Non-pigmented ciliary epithelial cell (primary cell): ENCODE measurements at places on chromosomes 7 and 10.

- DNase-seq, result no peak
Measured at GRCh38 chr7:123752534-123752933, 3.7 kb upstream of the WASL start.

DNA sequence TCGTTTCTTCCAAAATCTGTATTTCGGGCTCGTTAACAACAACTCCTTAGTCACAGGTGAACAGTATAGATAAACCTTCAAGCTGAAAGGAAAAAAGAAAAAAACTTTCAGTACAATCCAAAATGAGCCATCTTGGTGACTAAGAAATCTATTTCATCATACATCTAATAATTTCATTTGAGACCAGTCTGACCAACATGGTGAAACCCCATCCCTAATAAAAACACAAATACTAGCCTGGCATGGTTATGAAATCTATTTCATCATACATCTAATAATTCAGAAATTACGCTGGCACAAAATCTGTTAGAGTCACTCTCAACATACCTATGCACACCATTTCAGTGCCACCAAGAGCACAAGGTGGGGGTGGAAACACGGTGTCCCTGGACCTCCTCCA, 8.8 kb downstream of the DCLRE1C start:
- no peak for DNase-seq

- DNase-seq, result no peak
Measured at GRCh38 chr10:124346831-124347230, 71.9 kb downstream of the OAT start.

- DNase-seq, result no peak
Measured at GRCh38 chr7:106874076-106874475, 9.0 kb downstream of the PIK3CG start.

DNA sequence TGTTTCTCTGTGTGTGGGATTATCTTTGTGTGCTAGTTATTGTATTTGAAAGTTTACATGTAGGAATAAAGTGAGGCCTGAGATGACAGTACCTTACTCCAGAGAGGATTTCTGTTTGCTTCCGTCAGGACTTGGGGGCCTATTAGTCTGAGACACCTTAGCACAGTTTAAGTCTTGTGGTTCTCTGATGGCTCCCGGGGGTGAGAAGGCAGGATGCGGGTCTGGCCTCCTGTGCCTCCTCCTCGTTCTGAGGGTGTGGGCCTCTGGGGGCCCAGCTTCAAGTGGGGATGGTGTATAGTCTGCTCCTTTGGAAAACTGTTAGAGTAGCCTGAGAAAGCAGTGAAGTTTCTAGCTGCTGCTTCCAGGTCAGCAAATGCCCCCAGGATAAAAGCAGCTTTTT, 12.4 kb downstream of the MTURN start:
- DNase-seq, result no peak

DNA sequence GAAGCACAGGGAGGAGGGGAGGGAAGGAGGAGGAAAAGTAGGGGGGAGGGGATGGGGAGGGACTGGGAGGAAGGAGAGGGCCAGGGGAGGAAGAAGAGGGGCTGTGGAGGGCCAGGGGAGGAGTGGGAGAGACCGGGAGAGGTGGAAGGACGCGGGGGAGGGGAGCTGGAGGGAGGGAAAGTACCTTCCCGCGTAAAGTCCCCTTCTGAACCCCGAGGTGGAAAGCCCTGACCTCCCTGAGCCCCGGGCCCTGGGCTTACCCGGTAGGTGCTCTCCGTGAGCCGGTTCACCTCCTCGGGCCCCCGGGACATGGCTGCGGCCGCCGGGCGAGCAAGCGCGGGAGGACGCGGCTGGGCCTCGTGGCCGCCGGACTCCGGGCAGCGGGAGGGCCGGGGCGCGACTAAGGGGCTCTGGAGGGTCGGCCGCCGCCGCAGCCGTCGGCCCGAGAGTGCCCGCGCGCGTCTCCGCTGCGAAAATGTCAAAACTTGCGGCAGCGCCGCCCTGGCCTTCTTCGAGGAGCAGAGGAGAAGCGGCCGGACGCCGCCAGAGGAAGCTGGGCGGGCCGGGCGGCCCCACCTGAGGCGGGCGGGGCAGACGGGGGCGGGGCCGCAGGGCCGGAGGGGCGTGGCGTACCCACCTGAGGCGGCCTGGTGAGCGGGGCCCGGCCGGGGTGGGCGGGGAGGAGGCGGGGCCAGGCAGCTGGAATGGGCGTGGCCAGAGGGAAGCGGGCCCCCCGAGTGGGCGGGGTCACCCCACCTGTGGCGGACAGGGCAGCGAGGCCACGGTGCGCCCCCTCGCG, at the start of gene BAIAP2L1:
TSS of gene BAIAP2L1 (minus strand) at position 549 of the 799 bp plus-strand sequence. CDS start at position 311, 238 bp downstream.
- DNase-seq, result no peak

DNA sequence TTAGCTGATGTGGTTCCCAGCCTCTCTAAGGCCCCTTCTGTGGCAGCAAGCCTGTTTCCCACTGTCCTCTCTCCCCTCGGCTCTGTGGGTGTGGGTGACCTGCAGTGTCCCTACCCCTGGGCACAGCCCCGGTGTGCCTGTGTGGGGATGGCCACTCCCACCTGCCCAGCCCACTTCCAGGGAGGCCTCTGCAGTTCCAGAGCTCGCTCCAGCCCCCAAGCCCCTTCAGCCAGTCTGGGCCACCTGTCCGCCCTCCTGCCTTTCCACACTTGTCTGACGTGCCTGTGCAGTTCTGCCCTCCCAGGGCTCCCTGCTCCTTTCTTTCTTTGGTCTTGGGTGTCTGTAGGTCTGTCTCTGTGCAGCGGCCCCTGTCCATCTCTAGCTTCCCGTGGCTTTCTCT, 127.0 kb upstream of the PPIF start:
- no peak for DNase-seq

- DNase-seq, result no peak
Measured at GRCh38 chr10:14282276-14282675, 48.4 kb downstream of the FRMD4A start.

- DNase-seq, result no peak
Measured at GRCh38 chr10:51244309-51244708, 170.0 kb downstream of the PRKG1 start.

DNA sequence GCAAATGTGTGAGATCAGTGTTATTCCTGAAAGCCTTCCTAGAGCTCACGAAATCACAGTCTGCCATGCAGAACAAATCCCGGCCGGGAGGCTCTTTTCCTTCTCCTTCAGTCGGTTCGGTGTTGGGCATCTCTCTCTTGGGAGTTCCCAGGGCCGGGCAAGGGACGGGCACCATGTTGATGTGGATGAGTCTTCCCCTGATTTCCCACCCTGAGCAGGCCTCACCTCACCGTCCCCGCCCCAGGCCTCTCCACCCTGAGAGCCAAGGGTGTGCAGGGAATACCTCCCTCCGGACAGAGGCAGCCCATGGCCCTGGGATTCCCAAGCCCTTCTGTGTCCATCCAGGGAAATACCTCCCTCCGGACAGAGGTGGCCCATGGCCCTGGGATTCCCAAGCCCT, 28.0 kb upstream of the DIP2C start:
- no peak for DNase-seq

GRCh38 chr7:118245267-118246040, 20.9 kb downstream of the ANKRD7 start:
- no peak for DNase-seq

DNA sequence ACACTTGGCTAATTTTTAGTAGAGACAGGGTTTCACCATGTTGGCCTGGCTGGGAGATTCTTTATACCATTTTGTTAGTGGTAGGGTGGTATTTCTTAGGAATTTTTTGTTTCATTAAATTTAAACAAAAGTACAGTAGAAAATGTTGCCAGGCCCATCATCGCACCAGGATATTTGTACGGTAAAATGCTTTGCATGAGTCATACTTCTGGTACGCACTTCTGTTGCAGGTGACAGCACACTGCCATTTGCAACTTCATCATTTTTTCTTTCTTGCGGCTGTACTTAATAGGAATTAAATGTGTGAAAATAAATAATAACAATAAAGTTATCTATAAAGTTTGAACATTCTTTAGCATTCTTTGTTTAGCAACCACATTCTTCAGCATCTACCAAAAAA, 195.6 kb downstream of the SKAP2 start:
- DNase-seq, result no peak

- DNase-seq, result no peak
Measured at GRCh38 chr10:106571192-106571946, 593.1 kb downstream of the SORCS1 start.

GRCh38 chr10:70481831-70482530, 3.4 kb downstream of the PALD1 start:
- no peak for DNase-seq

GRCh38 chr10:116265686-116266085, 7.3 kb downstream of the GFRA1 start:
- no peak for DNase-seq

- DNase-seq, result no peak
Measured at GRCh38 chr10:21505711-21506278, 19.7 kb downstream of the SKIDA1 start.

DNA sequence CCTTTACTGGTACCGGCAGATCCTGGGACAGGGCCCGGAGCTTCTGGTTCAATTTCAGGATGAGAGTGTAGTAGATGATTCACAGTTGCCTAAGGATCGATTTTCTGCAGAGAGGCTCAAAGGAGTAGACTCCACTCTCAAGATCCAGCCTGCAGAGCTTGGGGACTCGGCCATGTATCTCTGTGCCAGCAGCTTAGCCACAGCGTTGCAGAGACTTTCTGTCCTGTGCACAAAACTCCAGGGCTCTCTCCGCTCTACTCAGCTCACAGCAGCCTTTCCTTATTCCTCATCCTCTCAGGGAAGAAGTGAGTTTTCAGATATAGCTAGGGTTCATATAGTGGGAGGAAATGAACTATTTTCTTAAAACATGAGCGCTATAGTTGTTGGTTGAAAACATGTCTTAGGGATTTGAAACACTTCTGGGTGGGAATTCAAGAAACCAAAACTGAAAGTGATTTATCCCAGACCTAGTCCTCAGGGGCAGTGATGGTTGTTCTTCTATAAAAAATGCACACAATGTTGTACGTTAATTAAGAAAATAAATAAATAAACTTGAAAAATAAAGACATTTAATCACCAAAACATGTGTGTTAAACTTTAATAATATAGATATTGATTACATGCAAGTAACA, 150.2 kb upstream of the PRSS58 start:
- no peak for DNase-seq

DNA sequence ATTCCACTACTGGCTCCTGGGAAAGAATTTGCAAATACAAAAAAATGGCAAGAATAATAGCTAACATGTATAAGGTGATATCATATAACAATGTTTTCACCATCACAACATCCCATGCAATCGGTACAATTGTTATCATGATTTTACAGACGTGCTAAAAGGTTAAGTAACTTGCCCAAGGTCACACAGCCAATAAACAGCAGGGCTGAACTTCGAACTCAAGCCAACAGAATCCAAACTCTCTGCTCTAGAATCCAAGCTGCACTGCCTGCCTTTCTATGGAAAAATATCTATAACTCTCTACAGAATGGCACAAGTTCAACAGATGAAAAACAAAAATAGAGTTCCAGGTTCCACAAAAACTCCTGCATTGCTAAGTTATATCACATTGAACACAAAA, 160.9 kb downstream of the PARD3 start:
- no peak for DNase-seq

DNA sequence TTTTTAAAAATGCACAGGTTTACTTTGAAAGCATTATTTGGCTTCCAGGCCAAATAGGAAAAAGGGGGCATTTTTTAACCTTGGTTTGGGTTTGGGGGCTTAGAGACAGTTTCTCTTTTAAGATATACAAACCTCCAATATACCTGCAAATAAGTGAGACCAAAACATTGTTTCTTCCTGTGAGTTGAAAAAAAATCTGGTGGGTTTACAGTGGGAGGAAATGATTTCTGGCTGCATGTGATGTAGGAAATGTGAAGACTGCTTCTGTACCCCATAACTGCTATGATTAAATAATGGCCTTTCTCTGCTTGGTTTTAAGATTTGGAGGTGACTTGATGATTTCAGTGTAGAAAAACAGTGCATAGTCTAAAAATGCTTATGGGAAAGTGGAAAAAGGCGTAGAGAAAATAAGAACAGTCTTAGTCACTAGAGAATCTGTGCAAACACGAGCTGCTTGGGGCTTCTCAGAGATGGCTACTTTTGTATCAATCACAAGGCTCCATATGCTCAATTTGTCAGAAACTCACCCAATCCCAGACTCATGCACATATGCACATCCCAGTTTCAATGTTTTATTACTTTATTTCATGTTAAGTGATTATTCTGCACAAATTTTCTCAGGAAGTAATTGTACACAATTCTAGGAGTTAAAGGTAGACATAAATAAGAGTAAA, 22.1 kb upstream of the PRKCQ start:
- DNase-seq, result no peak

DNA sequence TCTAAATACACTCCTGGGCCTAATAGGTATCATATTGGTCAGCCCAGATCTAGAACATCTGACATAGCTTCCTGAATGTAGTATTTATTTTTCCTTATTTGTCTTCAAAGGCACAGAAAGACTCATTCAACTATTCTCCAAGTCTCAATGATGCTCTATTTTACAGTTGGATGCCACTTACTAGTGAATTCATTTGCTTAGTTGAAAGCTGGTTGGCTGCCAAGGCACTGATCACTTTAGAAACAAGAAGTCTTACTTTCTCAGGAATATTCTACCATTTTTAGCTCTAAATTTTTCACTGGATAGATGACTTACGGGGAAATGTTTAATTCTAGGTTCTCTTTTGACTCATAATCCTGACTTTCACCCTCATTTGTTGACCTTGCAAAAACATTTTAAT, 863.4 kb downstream of the SORCS1 start:
- DNase-seq, result no peak

DNA sequence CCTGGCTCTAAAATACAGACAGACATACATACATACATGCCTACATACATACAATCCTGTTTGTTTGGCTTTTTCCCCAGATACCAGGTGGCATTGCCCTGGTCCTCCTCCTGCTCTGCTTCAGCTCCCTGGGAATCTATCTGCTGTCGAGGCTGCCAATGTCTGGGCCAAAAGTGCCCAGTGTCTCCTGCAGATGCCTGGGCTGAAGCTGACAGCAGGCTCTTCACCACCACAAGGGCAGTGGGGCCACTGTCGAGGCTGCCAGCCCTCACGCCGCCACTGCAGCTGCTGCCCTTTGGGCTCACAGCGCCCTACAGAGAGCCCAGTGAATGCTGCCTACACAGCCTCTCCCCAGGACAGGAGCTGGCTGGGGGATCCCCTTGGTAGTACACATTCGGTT, 18.0 kb upstream of the STN1 start:
- DNase-seq, result no peak

- no peak for DNase-seq
Measured at GRCh38 chr10:10623958-10624566, 393.6 kb upstream of the CELF2 start.

DNA sequence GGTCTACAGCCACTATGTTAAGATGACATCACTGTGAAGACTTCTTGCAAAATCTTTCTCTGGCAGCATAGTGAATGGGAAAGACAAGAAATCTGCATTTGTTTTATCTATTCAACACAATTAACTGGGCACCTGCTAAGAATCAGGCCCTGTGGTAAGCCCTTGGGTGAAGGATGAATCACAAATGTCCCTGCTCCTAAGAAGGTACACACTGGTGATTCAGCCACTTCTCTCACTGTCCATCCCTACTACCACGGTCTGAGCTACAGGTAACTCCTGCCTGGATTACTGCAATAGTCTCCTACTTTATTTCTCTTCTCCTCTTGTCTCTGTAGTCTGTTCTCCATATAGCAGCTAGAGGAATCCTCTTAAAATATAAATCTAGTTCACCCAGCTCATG, 116.1 kb downstream of the HIBADH start:
- DNase-seq, result no peak

- no peak for DNase-seq
Measured at GRCh38 chr7:120272261-120272660, 714 bp upstream of the KCND2 start.

GRCh38 chr7:87445897-87446296, 29.6 kb downstream of the ABCB4 start:
- no peak for DNase-seq
